Cardiac muscle cell (in vitro differentiated cells and primary cell): ENCODE measurements at places on chromosomes 1 and 21. TPM values are rescaled to one million over a fixed set of nuclear protein-coding genes. Genes with fewer than 3 reads are reported as not detected.
A peak's percentile ranks its signal among the peaks of the same experiment; 100 is the strongest.

ARF1 gene
- 421 and 499 TPM in 2 replicates for total RNA-seq

- DNase-seq, result no peak
Measured at GRCh38 chr1:77245830-77246229, 26.6 kb upstream of the PIGK start.

DNA sequence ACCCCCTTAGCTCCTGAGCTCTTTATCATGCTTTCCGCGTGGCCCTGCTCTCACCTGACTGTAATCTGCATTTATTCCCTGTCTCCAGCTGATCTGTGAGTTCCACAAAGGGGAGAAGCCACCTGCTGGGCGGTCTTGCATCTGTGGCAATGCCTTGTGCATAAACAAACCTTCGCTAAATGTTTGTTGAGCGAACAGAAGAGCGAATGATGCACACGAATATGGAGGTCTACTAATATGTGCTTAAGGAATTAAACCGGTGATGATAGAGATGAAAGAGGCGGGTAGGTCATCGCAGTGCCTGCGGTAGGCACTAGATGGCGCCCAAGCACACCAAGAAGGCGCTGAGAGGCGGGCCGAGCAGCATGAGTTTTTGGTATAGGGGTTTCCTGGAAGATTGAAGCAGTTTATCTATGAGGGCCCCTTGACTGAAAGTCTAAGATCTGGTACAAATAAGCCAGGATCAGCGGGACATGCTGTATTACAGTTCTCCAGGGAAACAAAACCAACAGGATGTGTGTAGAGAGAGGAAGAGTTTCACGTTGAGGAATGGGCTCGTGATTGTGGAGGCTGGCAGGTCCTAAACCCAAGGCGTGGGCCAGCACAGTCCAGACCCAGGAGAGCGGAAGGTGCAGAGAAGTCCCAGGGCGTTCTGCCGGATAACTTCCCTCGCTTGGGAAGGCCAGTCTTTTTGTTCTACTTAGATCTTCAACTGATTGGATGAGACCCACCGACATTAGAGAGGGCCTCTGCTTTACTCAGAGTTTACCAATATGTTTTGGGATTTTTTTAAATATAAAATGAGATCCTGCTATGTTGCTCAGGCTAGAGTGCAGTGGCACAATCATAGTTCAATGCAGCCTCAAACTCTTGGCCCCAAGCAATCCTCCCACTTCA, 34.7 kb downstream of the TOMM20 start:
- peak; percentile 77 for DNase-seq

GRCh38 chr1:63651161-63651701, 58.0 kb downstream of the PGM1 start:
- peak; percentile 54 for DNase-seq

- no peak for DNase-seq
Measured at GRCh38 chr1:56852476-56852875, 2.1 kb upstream of the C8A start.

SLFNL1 gene
- 1.5 and 3.0 TPM in 2 replicates for total RNA-seq

HEATR1 gene
- total RNA-seq, result 8.2 and 11.9 TPM in 2 replicates

DNA sequence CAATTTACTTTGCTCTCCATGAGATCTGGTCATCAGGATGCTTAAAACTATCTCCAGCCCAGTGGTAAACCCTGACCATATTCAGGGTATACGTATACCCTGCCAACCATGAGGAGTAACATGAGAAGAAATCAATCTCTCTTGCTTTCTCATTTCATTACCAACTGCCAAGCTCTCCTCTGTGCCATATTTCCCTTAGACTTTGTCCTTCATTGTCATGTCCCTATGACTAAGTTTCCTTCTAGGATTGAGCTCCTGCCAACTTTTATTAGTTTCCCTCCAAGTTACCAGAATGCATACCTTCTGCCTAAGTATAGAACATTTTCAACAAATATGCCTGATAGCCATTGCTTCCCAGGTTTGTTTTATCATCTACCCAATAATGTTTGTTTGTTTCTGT, 1113.9 kb upstream of the B3GALT2 start:
- DNase-seq, result no peak

AQP10 gene
- total RNA-seq, result 4.8 and 11.2 TPM in 2 replicates

DNA sequence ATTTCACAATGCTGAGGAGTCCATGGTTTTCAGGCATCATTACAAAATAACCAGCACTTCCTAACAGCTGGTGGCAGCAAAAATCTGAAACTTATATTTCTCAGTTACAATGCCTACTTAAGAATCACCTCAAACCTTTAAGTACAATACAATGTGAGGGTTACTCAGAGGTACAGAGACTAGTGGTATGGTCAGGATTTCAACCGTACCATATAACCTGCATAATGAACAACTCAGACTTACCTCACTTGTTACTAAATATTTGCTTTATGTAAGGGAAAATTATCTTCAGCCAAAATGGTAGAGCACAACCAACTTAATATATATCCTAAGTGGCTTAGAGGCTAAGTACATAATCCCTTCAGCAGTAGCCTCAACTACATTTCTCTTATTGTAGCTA, 344.5 kb downstream of the SMYD3 start:
- DNase-seq, result no peak

MYBPHL gene
- total RNA-seq, result not detected in 2 replicates

- no peak for DNase-seq
Measured at GRCh38 chr1:182118851-182119250, 57.3 kb upstream of the ZNF648 start.

DNA sequence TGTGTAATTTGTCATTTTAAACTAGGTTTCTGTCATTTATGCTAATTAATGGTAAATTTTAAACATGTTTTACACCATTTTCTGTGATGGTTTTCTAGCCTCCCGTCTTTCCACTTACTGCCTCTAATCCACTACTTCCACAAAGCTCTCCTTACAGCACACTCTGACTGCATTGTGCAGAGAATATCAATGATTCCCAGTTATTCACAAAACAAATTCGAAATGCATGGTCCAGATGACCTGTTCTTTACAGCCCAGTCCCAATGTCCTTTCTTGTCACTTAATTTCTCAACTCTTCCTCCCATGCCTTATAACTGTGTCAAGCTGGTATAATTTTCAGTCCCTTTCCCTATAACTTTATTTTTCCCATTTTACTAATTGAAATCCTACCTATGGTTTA, 770.5 kb downstream of the USP25 start:
- no peak for DNase-seq

DNA sequence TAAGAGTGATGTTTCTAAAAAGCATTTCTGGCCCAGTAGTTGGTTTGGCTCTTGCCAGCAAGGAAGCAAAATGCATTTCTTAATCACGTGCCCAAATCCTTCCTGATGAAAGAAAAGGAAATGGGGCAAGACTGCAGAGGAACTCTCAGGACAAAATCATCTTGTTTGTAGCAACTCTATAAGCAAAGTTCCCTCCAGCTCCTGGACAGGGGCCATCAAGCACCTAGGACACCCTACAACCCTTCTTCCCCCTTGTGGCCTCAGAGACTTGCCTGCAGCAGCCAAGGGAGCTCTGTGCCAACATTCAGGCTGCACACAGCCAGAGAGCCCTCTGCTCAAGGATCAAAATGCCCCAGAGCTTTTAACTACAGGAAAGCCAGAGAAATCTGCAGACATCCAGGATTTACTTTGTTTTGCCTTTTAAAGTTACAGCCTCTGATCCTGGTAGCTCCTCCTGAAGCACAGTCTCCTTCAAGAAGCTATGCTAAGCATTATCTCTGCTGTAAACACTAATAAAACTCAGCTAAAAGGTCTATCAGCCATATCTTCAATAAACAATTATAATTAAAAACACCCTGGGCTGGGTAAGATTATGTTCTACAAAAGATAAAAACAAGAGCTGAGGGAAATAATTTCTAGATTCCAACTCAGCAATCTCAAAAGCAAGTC, 105.0 kb downstream of the KIAA0319L start:
- DNase-seq, result peak; percentile 92

GBP2 gene
- 1.1 and 2.4 TPM in 2 replicates for total RNA-seq

ASCL5 gene
- 0.18 and 0.88 TPM in 2 replicates for total RNA-seq

GRCh38 chr1:12709091-12709491, 6.8 kb upstream of the AADACL3 start:
- DNase-seq, result no peak

- DNase-seq, result no peak
Measured at GRCh38 chr1:203598752-203599151, 27.9 kb upstream of the ATP2B4 start.

DNA sequence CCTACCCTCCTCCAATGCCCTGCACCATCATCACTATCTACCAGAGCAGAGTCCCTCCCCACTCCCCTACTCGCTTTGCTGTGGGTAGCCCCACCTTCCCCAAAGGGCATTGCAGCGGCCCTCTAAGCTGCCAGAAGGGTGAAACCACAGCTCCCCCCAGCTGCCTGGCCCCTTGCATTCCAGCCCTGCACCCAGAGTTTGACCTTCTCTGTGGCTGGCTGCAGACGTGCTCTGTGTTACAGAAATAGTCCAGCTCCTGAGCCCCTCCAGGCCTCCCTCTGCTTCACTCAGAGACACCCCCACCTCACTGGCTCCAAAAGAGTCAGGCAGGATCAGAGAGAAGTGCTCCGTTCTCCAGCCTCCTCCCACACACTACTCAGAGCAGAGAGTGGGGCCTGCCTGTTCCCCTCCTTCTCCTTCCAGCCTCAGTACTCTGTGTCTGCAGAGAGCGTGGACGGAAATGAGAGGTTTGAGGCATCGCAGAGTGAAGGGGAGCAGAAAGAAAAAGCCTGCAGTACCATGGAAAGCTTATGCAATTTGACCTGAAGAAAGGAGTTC, 63.2 kb downstream of the PLEKHA6 start:
- peak; percentile 83 for DNase-seq

- no peak for DNase-seq
Measured at GRCh38 chr1:39842836-39843235, 40.5 kb downstream of the TRIT1 start.

DNA sequence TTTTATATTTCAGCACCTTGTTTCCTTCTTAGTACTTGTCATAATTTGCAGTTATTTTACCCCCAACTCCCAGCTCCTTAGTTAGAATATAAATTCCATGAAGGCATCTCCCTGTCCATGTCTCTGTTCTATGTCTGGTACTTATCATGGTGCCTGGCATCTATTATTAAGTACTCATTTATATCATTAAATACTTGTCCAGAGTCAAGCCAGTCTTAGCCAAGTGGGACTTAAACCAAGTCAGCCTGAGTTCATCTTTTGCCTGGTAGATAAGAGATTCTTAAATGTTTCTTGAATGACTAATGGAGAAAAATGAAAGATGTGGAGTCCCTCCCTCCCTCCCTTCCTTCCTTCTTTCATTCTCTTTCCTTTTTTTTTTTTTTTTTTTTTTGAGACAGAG, 9.4 kb downstream of the SLC25A44 start:
- DNase-seq, result no peak

SNAP47 gene
- total RNA-seq, result 57.4 and 60.7 TPM in 2 replicates

DNA sequence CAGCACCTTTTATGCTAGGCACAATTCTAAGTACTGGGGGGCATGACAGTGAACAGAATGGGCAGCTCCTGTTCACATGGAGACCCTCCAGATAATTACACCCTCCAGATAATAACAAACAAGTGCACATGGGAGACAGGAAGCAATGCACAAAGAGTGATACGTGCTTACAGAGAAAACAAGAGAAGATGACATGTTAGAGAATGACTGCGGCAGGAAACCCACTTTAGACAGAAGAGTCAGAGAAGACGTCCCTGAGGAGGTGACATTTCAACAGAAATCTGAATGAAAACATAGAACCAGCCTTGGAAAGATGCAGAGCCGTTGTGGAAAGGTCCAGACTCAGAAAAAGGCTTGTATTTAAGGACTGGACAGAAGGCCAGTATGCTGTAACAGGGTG, 54.7 kb upstream of the ARTN start:
- DNase-seq, result no peak

GRCh38 chr1:39732730-39733129, 6.0 kb upstream of the PPIE start:
- peak; percentile 27 for DNase-seq

DNA sequence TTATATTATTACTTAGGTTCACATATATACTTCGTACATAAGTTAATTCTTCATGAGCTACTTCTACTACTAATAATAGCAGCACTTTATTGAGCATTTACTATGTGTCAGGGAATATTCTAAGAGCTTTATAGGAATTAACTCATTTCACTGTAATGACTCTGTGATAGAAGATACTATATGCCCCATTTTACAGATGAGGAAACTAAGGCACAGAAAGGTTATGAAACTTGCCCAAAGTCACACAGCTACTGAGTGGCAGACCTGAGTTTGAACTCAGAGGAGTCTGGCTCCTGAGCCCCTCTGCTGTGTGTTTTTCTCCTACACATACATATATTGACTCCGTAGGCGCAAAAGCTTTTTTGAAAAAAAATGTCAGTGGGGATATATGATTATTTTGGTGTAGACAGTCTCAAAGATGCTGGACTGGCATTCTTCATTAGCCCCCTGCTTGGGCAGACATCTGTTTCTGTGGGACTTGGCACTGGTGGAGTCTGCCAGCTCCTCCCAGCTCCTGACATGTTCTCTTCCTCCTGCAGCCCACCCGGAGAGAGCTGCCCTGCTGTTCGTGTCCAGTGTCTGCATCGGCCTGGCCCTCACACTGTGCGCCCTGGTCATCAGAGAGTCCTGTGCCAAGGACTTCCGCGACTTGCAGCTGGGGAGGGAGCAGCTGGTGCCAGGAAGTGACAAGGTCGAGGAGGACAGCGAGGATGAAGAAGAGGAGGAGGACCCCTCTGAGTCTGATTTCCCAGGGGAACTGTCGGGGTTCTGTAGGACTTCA, 70.9 kb downstream of the TCP10L start:
- DNase-seq, result no peak

DNA sequence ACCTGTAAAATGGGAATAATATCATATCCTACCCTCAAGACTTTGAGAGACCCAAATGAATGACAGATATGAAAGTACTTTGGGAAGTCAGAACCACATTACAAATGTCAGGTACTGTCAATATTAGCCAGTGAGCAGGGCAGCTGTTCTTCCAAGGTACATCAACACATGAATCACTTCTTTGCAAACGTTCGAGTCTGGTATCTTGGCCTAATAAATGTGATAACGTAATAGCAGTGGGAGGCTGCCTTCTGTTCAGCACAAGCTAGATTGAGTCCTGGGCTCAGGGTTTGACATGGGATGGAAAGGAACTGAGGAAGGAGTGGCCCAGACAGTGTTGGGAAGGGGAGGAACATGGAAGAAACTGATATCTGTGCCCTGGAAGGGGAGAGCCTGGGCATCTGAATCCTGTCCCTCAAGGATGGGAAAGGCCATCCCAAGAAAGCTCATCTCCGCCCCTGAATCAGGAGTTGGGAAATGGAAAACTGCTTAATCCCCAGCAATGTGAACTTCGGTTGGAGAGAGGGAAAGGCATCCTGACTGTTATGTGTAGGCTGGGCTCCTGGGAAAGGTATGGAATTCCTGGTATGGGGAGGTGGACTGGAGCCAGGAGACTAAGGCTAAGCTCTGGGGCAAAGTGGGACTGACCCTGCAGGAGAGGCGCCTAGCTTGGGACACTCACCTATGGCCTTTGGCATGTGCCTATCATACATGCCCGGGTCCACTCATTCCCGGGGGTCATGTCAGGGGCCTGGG, 14.3 kb downstream of the KCNC4 start:
- no peak for DNase-seq

SYNC gene
- 2.5 and 4.5 TPM in 2 replicates for total RNA-seq

TFF2 gene
- not detected in 2 replicates for total RNA-seq

RNF220 gene
- total RNA-seq, result 103 and 142 TPM in 2 replicates
